ENCODE measurements at places on chromosomes 2 and 18. TPM values are rescaled to one million over a fixed set of nuclear protein-coding genes. Genes with fewer than 3 reads are reported as not detected.

GPR45 gene
- not detected for polyA plus RNA-seq

AKAIN1 gene
- 0.61 TPM for polyA plus RNA-seq

CHPF gene
- polyA plus RNA-seq: 44.2 TPM

NT5C1B gene
- not detected for polyA plus RNA-seq

GREB1 gene
- polyA plus RNA-seq: 7.5 TPM

SERPINB5 gene
- not detected for polyA plus RNA-seq

VPS4B gene
- 44.4 TPM for polyA plus RNA-seq

EMX1 gene
- polyA plus RNA-seq: not detected

ABCB6 gene
- polyA plus RNA-seq: 73.3 TPM

EPC2 gene
- 23.9 TPM for polyA plus RNA-seq

SIX2 gene
- not detected for polyA plus RNA-seq

CHRNG gene
- polyA plus RNA-seq: not detected

PLCD4 gene
- 4.5 TPM for polyA plus RNA-seq

MRPL33 gene
- 253 TPM for polyA plus RNA-seq

OSGEPL1 gene
- polyA plus RNA-seq: 13.6 TPM

DLX2 gene
- polyA plus RNA-seq: 0.32 TPM

FAM110C gene
- polyA plus RNA-seq: 2.4 TPM

PSMA8 gene
- polyA plus RNA-seq: 0.07 TPM

ITPRIPL1 gene
- polyA plus RNA-seq: 0.40 TPM

MYCN gene
- 0.49 TPM for polyA plus RNA-seq

RSAD2 gene
- 2.3 TPM for polyA plus RNA-seq

TFCP2L1 gene
- polyA plus RNA-seq: 0.97 TPM

DNAJC5G gene
- polyA plus RNA-seq: not detected

IL36B gene
- polyA plus RNA-seq: not detected

LHCGR gene
- 2.4 TPM for polyA plus RNA-seq

SH3RF3 gene
- 14.2 TPM for polyA plus RNA-seq

BMP10 gene
- not detected for polyA plus RNA-seq

SCN9A gene
- polyA plus RNA-seq: 2.1 TPM

CLEC4F gene
- 0.32 TPM for polyA plus RNA-seq

POMC gene
- 115 TPM for polyA plus RNA-seq

ANKRD30B gene
- polyA plus RNA-seq: 0.57 TPM
